Smooth muscle cell of the brain vasculature (primary cell): ENCODE measurements at places on chromosomes 6 and 20.

GRCh38 chr20:40551125-40551530 is 137.9 kb downstream of the MAFB start:
- no peak for DNase-seq

- no peak for DNase-seq
Observed at GRCh38 chr6:47031656-47032055, 10.5 kb downstream of the ADGRF1 start.

DNA sequence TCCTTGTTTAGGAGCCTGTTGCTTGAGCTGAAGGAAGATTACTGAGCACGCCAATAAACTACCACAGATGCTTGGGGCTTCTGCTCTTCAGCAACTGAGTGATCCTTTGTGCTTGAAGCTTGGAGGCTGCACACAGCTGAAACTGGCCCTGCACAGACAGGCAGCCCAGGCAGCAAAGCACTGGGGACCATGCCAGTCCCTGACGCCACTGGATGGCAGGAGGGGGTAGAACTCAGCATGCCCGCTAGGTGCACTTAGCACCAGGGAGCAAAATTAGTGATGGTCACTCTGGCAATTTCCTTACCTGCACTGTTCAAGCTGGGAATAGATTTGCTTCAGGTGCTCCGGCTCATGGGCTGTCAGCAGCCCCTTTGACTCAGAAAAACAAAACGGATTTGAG is 91.5 kb downstream of the FAM50B start:
- DNase-seq: no peak

DNA sequence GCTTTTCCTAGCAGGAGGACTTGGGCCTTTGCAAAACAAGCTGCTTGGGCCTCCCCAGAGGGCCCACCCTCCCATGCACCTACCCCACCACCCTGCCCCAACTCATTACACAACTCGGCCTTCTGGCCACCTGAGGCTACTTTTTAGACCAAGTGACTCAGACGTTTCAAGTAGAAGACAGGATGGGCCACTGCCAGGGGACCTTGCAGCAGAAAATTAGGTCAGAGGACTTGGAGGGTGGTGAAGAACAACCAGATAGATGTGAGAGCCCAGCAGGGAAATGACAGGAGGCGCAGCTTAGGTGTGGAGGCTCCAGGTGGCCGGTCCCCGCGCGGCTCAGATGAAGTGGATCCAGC is 1.4 kb downstream of the PPP1R3D start:
- no peak for DNase-seq

- peak; percentile 15 for DNase-seq
Observed at GRCh38 chr6:130625825-130626527, 201.2 kb upstream of the SMLR1 start.

DNA sequence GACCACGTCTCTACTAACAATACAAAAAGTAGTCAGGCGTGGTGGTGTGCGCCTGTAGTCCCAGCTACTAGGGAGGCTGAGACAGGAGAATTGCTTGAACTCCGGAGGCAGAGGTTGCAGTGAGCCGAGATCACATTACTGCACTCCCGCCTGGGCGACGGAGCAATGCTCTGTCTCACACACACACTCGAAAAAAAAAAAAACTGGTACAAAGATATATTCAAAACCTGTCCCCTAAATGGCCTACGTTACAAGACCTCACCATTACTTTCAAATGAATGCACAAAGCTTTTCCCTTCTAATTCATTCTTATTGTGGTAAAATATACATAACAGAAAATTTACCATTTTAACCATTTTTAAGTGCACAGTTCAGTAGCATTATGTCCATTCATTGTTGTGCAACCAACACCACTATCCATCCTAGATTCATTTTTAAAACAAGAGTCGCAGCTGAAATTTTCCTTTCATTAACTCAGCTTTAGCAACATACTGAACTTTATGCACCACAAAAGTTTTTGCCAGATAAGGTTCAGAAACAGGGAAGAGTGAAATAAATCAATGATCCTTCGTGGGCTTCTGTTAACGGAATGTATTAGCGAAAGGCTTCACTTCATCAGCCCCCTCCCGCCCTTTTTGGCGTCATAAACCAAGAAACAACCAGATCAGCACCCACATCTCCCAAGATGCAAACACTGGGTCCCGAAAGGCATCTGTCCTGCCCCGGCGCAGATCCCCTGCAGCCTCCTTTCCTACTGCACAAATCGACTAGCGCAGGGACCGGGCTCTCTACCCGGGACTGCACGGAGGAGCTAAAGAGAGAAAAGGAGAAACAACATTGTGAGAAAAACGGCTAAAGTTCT is 825 bp upstream of the FAM135A start:
- no peak for DNase-seq

DNA sequence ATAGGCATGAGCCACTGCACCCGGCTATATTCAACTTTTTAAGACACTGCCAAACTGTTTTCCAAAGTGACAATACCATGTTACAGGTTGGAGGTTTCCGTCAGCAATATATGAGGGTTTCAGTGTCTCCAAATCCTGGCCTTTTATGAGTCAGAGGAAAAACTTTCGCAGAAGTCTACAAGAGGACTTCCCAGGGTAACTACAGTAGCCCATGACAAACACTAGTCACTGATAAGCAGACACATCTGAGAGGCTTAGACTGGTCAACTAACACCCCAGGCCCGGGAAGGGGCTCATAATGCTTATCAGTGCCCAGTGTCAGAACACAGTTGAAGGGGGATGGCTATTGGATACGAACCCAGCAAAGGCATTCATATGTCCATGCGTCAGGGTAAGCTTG is 85.4 kb downstream of the SOX4 start:
- DNase-seq: no peak

DNA sequence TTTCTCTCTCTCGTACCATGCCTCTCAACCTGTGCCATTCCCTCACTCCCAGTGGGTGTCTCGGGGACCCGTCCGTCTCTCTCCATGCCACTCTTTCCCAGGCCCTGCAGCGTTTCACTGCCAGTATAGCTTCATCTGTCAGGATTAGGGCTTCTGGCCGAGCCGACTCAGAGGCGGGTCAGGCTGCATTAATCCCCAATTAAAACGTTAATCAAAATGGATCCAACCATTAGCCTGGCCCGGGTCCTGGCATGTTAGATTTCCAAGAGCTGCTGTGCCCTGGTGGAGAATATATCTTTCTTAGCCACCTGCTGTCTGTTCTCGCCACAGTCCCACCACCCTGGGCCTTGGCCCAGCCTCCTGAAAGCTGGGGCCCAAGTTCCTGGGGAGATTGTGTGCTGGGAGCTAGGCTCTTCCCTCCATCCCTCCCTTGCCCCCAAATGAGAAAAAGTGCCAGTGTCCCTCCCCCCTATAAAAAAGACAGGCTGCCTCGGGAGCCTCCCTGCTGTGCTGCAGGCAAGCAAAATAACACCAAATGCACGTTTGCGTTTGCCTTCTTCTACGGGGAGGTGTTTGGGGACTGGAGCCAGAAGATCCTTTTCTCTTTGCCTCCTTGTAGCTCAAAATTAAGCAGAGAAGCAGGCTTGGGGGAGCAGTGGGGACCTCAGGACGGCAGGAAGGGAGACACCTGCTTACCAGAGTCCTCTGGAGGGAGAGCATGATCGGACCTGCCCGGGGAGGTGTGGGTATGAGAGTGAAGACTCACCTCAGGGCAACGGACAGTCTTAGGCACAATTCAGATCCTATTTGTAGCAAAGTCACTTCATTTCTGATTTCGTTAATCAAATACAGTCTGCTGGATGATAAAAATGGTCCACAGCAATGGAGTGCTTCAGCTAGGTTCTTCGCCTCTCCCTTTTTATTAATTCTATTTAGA is 3.0 kb downstream of the KCNG1 start:
- no peak for DNase-seq

DNA sequence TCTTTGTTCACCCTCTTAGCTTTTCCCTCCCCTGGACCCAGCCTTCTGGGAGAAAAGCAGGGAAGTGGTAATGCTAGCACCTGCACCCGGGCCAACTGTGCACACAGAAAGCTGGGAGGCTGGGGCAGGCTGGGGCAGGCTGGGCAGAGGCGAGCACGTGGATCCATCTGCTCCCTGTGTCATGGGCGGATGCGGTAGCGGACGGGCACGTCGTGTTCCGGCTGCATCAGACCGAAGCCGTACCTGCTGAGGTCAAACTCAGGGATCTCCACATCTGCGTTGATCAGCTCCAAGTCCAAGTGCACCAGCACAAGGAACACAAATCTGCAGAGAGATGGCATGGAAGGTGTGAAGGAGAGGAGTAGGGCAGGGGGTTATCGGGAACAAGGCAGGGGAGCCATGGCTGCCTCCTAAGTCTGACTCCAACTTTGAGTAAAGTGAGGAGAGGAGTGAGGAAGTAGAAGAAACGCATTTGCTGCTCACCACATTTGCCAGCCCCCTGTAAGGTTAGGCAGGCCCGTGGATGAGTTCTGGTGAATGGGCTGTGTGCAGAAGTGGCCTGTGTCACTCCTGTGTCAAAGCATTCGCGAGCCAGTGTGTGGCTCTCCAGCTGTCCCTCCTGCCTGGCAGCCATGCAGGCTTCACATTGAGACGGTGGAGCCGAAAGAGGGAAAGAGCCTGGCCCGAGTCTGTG is 25.4 kb upstream of the KCNB1 start:
- DNase-seq: no peak

GRCh38 chr6:165807249-165807960 is 144.4 kb upstream of the PDE10A start:
- no peak for DNase-seq

GRCh38 chr20:25270829-25271251 is 23.0 kb downstream of the PYGB start:
- DNase-seq: no peak

- DNase-seq: no peak
Observed at GRCh38 chr6:43020847-43021246, 576 bp upstream of the RRP36 start.
